A549 treated with Mapracorat at 1 μM for 4 hours (cell line): ENCODE measurements at places on chromosomes 7 and 10. TPM values are rescaled to one million over a fixed set of nuclear protein-coding genes. Genes with fewer than 3 reads are reported as not detected.

The NUDT13 gene
- total RNA-seq, result 2.2 to 4.0 TPM (median 3.3 TPM) in 5 replicates

The CDC14C gene
- total RNA-seq, result not detected in 5 replicates

The CNNM1 gene
- 20.7 to 28.4 TPM (median 25.0 TPM) in 5 replicates for total RNA-seq

The SPDYE2B gene
- not detected in 5 replicates for total RNA-seq

The TRIL gene
- total RNA-seq, result not detected in 5 replicates

The EVX1 gene
- total RNA-seq, result 0.07 to 0.21 TPM (median 0.14 TPM) in 5 replicates

The CRHR2 gene
- total RNA-seq, result 0.05 to 0.08 TPM (median 0.05 TPM) in 4 of 5 replicates, not detected in the other

The TMEM196 gene
- total RNA-seq, result not detected in 5 replicates

The INA gene
- total RNA-seq, result 18.3 to 27.6 TPM (median 21.0 TPM) in 5 replicates

The SKIDA1 gene
- 0.85 to 1.3 TPM (median 1.0 TPM) in 5 replicates for total RNA-seq

The TAS2R41 gene
- total RNA-seq, result not detected in 5 replicates

The CYP3A5 gene
- 0.99 to 1.9 TPM (median 1.2 TPM) in 5 replicates for total RNA-seq

The THSD7A gene
- total RNA-seq, result 1.3 to 3.0 TPM (median 2.5 TPM) in 5 replicates

The ZNF33A gene
- total RNA-seq, result 5.4 to 8.2 TPM (median 6.0 TPM) in 5 replicates

The PIP gene
- 0.36 to 0.48 TPM (median 0.36 TPM) in 3 of 5 replicates, not detected in the others for total RNA-seq

The VSTM4 gene
- total RNA-seq, result 0.15 to 0.56 TPM (median 0.39 TPM) in 5 replicates

The FAM25A gene
- total RNA-seq, result not detected in 5 replicates

The POLL gene
- 12.8 to 19.0 TPM (median 16.0 TPM) in 5 replicates for total RNA-seq

The HTRA1 gene
- total RNA-seq, result 50.8 to 64.4 TPM (median 55.3 TPM) in 5 replicates

The GPR85 gene
- not detected in 5 replicates for total RNA-seq

The C10orf143 gene
- total RNA-seq, result 0.66 to 1.00 TPM (median 0.81 TPM) in 5 replicates

The SEC61G gene
- total RNA-seq, result 340 to 473 TPM (median 349 TPM) in 5 replicates

The CXCL12 gene
- 0.07 to 0.66 TPM (median 0.23 TPM) in 5 replicates for total RNA-seq

The STK31 gene
- 0.46 to 1.3 TPM (median 0.71 TPM) in 5 replicates for total RNA-seq

The CRYGN gene
- total RNA-seq, result not detected in 5 replicates

The FXYD4 gene
- not detected in 5 replicates for total RNA-seq

The TWIST1 gene
- total RNA-seq, result 1.5 to 4.4 TPM (median 3.9 TPM) in 5 replicates

The TRIM56 gene
- total RNA-seq, result 10.5 to 17.1 TPM (median 13.2 TPM) in 5 replicates

The EBLN1 gene
- 0.14 to 0.23 TPM (median 0.16 TPM) in 4 of 5 replicates, not detected in the other for total RNA-seq

The DPP6 gene
- not detected in 5 replicates for total RNA-seq

The MYL10 gene
- not detected in 5 replicates for total RNA-seq

The OR6B1 gene
- total RNA-seq, result not detected in 5 replicates

The PARD3 gene
- 57.8 to 71.5 TPM (median 60.2 TPM) in 5 replicates for total RNA-seq

The ATAD1 gene
- 34.5 to 48.7 TPM (median 44.0 TPM) in 5 replicates for total RNA-seq

The CHAT gene
- not detected in 5 replicates for total RNA-seq

The MACC1 gene
- total RNA-seq, result not detected in 5 replicates

The POU6F2 gene
- total RNA-seq, result not detected in 5 replicates

The KCNMA1 gene
- total RNA-seq, result 40.3 to 86.3 TPM (median 68.8 TPM) in 5 replicates

The EPDR1 gene
- 66.2 to 84.7 TPM (median 82.9 TPM) in 5 replicates for total RNA-seq

The AZGP1 gene
- total RNA-seq, result 0.13 TPM in 1 of 5 replicates, not detected in the others

The ANKRD1 gene
- total RNA-seq, result 23.7 to 52.1 TPM (median 40.5 TPM) in 5 replicates

The SH2D4B gene
- 0.05 to 0.09 TPM (median 0.07 TPM) in 3 of 5 replicates, not detected in the others for total RNA-seq

The NXPH1 gene
- not detected in 5 replicates for total RNA-seq
